CD4-positive, alpha-beta T cell treated with Interleukin-6 at 100 ng/mL for 8 hours (primary cell): ENCODE measurements at places on chromosomes 3 and 15.

- peak; percentile 11 for DNase-seq
These were observed 5.1 kb upstream of the DNAH1 start for GRCh38 chr3:52310861-52311575.

DNA sequence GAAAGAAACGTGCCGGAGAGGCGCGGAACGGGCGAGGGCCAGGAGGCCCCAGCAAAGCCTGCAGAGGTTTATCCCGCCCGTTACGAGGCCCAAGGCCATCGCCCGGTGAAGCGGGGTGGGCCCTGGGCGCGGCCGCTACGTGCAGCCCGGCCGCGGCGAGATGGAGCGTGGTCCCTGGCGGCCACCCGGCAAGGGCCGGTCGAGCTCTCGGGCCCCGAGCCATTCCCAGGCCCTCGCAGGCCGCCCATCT is 1.1 kb downstream of the PKM start:
- DNase-seq: no peak

DNA sequence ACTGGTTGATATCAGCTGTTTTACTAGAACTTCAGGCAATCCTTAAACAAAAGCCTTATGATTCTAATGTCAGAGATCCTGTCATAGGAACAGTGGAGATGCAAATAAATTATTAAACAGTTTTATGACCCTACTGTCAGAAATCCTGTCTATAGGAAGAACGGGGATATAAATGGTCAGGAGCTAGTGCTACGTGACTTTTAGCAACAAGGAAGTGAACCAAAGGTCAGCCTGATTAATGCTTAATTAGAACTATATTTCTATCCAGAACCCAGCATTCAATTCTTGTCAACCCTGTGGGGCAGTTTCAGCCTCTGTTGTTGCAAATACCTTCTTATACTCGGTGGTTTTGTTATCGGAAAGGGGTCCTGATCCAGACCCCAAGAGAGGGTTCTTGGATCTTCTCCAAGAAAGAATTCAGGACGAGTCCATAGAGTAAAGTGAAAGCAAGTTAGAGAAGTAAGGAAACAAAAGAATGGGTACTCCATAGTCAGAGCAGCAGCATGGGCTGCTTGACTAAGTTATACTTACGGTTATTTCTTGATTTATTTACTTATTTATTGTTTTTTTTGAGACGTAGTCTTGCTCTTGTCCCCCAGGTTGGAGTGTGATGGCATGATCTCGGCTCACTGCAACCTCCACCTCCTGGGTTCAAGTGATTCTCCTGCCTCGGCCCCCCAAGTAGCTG is 59.9 kb upstream of the RNU6-1 start:
- DNase-seq: no peak

- DNase-seq: no peak
These were observed 134.8 kb downstream of the SNRPN start for GRCh38 chr15:25089577-25089976.

- no peak for DNase-seq
These were observed 40.5 kb downstream of the MYLK start for GRCh38 chr3:123843668-123844067.

- DNase-seq: no peak
These were observed 706.4 kb upstream of the NR2F2 start for GRCh38 chr15:95624100-95624499.

DNA sequence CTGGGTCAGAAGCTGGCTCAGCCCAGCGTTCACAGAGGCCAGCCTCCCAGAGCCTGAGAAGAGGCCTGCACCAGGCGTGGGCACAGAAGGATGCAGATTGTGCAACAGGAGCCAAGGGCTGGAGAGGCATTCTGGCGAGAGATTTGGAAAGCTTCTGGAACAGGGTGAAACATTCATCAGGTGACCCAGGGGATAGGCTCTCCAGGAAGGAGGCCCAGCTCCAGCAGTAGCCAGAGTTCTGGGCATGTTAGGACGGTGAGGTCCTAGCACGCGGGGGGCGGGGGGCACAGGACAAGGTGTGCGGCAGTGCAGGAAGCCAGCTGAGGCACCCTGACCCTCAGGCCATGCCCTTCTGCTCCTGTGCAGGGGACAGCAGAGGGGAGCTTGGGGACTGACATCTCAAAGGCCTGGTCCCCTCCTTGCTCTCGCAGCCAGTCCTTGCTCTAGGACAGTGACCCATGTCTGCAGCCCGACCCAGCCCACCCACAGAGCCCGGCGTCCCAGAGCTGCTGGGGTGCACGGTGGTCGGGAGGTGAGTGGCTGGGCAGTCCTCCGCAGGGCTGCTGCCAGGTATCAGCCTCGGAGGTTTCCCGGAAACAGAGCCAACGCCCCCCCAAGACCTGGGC is 111.7 kb upstream of the KLF13 start:
- no peak for DNase-seq

DNA sequence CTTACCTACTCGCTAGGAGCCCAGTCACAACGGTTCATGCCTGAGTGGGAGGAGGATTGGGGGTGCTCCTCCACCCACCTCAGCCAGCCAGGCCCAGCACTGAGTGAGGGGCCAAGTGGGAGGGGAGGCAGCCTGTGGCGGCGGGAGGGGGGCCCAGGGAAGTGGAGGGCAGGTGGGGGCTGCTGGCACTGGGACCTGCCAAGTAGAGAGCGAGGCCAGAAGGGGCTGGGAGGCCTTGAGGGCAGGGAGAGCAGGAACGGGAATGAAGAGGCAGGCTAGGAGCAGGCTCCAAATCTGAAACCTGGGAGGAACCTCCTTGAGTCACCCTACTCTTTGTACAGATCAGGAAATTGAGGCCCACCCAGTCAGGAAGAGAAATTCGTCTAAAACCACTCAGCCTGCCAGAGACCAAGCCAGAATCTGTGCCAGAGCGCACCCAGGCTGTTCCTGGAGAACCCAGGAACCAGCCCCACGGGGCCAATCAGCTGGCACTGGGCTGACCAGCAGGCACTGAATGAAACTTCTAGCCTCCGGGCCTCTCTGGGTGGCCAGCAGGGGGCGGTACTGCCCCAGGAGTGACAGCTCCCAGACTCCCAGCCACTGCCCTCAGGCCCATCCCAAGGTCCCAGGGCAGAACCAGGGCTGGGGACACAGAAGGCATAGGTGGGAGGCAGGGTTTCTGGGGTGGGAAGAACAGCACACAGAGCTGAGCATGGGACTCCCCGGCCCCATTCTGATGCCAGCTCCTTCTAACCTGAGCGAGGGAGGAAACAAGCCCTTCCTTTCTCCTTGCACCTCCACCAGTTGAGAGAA is 14.8 kb upstream of the CYP11A1 start:
- peak; percentile 74 for DNase-seq

- DNase-seq: no peak
These were observed 64.2 kb downstream of the HACD2 start for GRCh38 chr3:123520656-123521055.

- no peak for DNase-seq
These were observed 380.8 kb downstream of the LRTM1 start for GRCh38 chr3:54547051-54547450.

DNA sequence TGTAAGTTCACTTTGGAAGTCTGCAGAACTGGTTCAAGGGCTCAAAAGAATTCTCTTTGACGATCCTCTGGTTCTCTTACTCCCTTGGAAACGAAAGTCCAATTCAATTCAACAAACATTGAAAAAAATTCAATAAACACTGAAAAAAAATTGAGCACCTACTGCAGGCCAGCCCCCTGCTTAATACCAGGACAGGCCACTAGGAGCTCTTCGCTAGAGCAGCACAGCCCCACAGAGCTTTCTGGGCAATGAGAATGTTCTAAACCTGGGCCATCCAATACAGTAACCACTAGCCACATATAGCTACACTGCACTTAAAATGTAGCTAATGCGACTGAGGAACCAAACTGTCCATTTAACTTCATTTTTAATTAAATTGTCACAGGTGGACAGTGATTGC is 50.4 kb upstream of the DCLK3 start:
- no peak for DNase-seq

DNA sequence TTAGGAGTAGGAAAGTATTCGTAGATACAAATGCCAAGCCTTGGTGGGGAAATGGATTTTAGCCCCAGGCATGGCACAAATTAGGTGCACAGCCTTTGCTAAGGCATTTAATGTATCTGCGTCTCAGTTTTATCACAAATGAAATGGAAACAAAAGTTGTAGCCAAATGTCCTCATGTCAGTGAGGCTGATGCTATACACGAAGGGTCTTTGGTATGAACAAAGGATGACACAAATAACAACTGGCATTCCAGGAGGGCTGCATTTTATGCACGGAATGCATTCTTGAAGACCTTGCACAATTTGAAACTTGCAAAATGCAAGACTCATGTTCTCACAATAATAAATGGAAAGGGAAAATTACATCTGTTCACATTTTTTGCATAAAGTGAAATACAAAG is 181.9 kb downstream of the SV2B start:
- no peak for DNase-seq

- no peak for DNase-seq
These were observed 56.2 kb downstream of the ZNF445 start for GRCh38 chr3:44421280-44421679.

- no peak for DNase-seq
These were observed 20.7 kb upstream of the TNFSF10 start for GRCh38 chr3:172543884-172544283.

GRCh38 chr3:125001557-125002413 is 54.0 kb downstream of the HEG1 start:
- peak; percentile 21 for DNase-seq

GRCh38 chr15:61915640-61916039 is 144.6 kb downstream of the VPS13C start:
- DNase-seq: no peak

- no peak for DNase-seq
These were observed 44.0 kb downstream of the RHCG start for GRCh38 chr15:89452330-89452836.

GRCh38 chr3:4426782-4427344 is 40.2 kb downstream of the SUMF1 start:
- DNase-seq: no peak

DNA sequence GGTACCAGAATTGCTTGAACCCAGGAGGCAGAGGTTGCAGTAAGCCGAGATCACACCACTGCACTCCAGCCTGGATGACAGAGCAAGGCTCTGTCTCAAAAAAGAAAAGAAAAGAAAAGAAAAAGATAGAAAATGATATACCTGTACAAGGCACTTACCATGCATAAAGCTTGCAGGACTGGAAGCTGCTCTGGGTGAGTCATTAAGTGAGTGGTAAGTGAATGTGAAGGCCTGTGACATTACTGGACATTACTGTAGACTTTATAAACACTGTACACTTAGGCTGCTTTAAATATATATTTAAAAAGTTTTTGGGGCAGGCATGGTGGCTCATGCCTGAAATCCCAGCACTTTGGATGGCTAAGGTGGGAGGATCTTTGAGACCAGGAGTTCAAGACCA is 99.2 kb downstream of the SLMAP start:
- no peak for DNase-seq

- DNase-seq: no peak
These were observed 7.9 kb upstream of the UBXN7 start for GRCh38 chr3:196440041-196440537.

DNA sequence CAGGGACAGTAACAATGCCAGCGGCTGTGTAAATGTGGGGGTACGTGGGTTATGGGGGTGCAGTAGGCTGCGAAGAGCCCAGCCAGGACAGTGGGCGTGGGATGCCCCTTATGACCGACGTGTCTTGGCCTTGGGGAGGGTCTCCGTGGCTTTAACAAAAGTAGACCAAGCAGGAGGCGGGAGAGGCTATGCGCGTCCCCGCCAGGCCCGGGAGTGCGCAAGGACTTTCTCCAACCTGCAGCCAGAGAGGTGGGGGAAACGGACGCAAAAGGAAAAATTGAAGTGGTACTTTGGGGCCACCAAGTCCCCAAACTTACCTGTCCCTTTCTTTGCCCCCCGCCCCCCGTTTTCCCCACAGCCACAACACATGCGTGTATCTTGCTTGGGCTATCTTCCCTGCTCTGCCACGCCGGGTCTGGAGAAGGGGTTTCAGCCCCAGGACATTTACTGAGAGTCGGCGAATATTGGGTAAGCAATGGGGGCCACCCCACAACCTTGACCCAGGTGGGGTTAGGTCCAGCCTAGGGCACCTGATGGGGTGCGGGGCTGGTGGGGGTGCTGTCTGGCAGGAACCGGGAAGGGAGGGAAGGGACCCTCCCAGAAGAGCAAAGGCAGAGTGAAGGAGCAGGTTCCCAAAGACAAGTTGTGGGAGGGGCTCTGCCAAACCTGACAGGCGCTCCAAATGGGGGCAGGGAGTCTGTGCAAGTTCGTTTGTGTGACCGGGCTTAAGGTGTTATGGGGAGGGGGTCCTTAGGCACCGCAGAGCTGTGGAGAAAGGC is 652 bp downstream of the ISLR2 start:
- DNase-seq: no peak

- no peak for DNase-seq
These were observed 617 bp upstream of the HPS3 start for GRCh38 chr3:149128821-149129220.

GRCh38 chr15:41022487-41023090 is 69.3 kb downstream of the CHAC1 start:
- peak; percentile 21 for DNase-seq

- DNase-seq: no peak
These were observed 88.0 kb downstream of the DHX36 start for GRCh38 chr3:154236331-154236730.

DNA sequence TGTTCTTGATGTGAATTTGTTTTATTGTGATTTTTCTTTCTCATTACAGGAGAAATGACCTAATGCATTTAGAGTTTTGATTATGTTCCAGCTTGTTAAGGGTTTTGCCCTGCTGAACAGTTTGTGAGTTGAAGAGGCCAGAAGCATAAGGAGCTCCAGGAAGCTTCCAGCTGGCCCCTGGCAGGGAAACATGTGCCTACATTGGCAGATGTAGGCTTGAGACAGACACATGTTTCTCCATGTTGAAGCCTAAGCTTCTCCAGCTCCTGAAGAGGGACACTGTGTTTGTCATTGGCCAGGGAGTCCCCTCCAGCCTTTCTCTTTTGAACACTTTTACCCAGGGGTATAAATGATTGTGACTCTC is 88.4 kb downstream of the ASB7 start:
- no peak for DNase-seq

DNA sequence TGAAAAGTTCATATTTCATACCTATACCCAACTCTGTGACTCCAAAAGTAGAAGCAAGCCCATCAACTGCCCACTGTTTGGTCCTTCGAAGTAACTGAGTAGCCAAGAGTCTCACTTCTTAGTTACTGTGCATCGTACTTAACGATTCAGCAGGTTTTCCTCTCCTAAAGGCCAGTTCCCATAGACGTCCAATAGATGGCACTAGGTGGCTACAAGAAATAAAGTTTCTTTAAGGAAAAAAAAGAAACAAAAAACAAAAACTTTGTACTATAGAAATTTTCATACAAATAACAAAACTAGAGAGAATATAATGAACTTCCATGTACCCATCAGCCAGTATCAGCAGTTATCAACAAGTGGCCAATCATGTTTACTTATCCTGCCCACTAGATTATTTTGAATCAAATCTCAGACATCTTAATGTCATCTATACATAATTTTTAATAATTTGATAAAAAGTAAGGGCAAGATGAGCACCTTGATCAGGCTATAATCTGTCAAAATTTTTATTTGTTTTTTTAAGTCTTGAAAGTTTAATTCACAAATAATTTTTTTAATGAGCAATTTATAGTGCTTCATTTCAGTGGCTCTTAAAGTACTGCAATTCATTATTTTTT is 63.8 kb upstream of the ACP3 start:
- no peak for DNase-seq

DNA sequence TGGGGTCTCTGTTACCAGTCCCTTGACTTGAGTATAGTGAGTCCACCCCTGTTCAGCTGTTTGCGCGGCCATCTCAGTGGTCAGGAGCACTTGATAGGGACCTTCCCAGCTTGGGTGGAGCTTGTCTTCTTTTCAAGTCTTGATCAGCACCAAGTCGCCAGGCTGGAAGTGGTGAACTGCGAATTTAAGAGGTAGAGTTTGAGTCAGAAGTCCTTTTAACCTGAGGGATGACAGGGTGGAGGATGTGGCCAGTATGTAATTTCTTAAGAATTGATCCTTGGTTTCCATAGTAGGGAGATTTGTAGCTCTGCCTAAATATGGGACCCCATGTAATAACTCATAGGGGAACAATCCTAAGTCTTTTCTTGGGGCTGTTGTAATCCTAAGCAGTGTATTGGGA is 86.3 kb upstream of the XCR1 start:
- no peak for DNase-seq
